ENCODE measurements at places on chromosomes 11 and 22. TPM values are rescaled to one million over a fixed set of nuclear protein-coding genes. Genes with fewer than 3 reads are reported as not detected.
A peak's percentile ranks its signal among the peaks of the same experiment; 100 is the strongest.

DNA sequence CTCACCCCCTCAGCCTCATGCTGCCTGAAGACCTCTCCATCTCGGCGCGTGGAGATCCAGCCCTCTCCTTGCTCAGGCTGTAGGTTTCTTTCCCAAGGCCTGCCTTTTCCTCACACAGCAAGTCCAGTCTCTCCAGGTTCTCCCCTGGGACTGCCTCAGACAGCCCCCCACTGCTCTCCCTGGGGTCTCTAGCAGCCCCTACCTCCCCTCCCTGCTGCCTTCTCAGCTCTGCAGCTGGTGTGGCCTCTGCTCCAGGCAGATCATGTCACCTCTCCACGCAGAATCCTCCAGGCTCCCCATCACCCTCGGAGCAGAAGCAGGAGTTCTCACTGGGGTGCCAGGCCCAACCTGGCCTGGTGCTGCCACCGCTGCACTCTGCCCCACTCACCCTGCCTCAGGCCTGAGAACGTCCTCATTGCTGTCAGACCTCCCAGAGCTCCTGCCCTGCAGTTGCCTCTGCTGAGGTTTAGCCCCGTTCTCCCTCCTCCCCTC lies 15.2 kb downstream of the SMARCB1 start:
- H3K4me1 ChIP-seq, result no peaks in the 10 kb centered on the region
- no peak overlapping the region for H3K4me3 ChIP-seq
- H3K36me3 ChIP-seq, result peaks cover 33% of the 10 kb centered on the region
- no peaks in the 10 kb centered on the region for H3K27me3 ChIP-seq
- DNase-seq, result no peak
- no peak overlapping the region for H3K27ac ChIP-seq

DNA sequence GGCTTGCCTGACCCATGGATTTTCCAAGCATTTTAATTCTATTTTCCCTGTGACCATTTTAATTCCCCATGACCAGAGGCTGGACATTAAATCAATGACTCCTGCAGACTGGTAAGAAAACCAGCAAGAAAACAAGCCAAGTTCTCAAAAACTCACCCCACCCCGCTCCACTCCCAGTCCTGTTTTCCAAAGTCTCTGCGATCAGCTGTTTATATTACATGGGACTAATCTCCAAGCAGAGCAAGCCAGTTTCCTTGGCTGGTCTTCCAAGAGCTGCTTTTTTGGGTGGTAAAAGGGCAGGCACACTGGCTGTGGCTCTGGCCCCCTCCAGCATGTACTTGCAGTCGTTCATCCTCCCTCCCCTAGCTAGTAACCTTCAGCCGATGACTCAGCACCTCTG lies 97.9 kb downstream of the RRAS2 start:
- no peak overlapping the region for H3K4me3 ChIP-seq
- no peak overlapping the region for H3K27ac ChIP-seq
- H3K36me3 ChIP-seq, result peaks cover 3% of the 10 kb centered on the region
- no peaks in the 10 kb centered on the region for H3K27me3 ChIP-seq
- DNase-seq, result no peak

GRCh38 chr11:15705891-15706290 lies 591.2 kb downstream of the INSC start:
- no peaks in the 10 kb centered on the region for H3K27me3 ChIP-seq
- H3K4me1 ChIP-seq, result no peaks in the 10 kb centered on the region
- H3K4me3 ChIP-seq, result no peak overlapping the region
- no peaks in the 10 kb centered on the region for H3K36me3 ChIP-seq

DNA sequence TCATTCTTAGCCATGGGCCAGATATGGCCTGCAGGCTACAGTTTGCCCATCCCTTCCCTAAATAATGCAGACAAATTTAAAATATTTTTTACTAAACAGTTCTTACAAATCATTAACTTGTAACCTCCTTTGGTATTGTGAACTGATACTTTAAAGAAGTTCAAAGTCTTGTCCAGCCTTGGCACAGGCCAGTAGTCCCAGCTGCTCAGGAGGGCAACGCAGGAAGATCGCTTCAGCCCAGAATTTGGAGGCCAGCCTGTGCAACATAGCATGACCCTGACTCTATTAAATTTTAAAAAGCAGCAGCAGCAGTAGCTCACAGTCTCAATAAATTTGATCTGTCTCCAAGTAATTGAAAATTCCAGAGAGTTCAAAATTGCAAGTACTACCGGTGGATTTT lies 83.7 kb upstream of the ARHGAP32 start:
- H3K4me3 ChIP-seq, result no peak overlapping the region
- no peak for DNase-seq
- H3K27me3 ChIP-seq, result no peaks in the 10 kb centered on the region
- no peak overlapping the region for H3K27ac ChIP-seq
- H3K36me3 ChIP-seq, result no peaks in the 10 kb centered on the region

- H3K27ac ChIP-seq, result no peak overlapping the region
- H3K27me3 ChIP-seq, result no peaks in the 10 kb centered on the region
- no peak overlapping the region for H3K4me3 ChIP-seq
- no peaks in the 10 kb centered on the region for H3K4me1 ChIP-seq
- H3K36me3 ChIP-seq, result no peaks in the 10 kb centered on the region
Measured at GRCh38 chr11:132803436-132803835, 728.9 kb downstream of the OPCML start.

Gene KRTAP5-7
- total RNA-seq, result not detected

Gene OR10A4
- not detected for total RNA-seq

GRCh38 chr11:13287036-13287435 lies 9.4 kb downstream of the BMAL1 start:
- H3K4me3 ChIP-seq, result no peak overlapping the region
- no peaks in the 10 kb centered on the region for H3K27me3 ChIP-seq
- H3K27ac ChIP-seq, result no peak overlapping the region
- H3K4me1 ChIP-seq, result peaks cover 30% of the 10 kb centered on the region
- peaks cover 5% of the 10 kb centered on the region for H3K36me3 ChIP-seq

- H3K4me3 ChIP-seq, result no peak overlapping the region
- no peak for DNase-seq
- peaks cover 16% of the 10 kb centered on the region for H3K4me1 ChIP-seq
- no peaks in the 10 kb centered on the region for H3K36me3 ChIP-seq
- H3K27me3 ChIP-seq, result no peaks in the 10 kb centered on the region
Measured at GRCh38 chr11:35039076-35039475, 99.9 kb upstream of the CD44 start.

Gene AQP11
- 0.19 TPM for total RNA-seq

DNA sequence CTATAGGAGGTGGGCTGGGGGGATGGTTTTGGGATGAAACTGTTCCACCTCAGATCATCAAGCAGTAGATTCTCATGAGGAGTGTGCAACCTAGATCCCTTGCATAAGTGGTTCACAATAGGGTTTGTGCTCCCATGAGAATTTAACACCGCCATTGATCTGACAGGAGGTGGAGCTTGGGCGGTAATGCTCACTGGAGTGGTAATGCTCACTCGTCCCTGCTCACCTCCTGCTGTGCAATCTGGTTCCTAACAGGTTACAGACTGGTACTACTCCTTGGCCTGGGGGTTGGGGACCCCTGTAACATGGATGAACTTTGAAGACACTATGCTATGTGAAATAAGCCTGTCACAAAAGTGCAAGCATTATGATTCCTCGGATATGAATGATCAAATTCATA lies 87.0 kb upstream of the CLNS1A start:
- no peak overlapping the region for H3K4me3 ChIP-seq
- no peak overlapping the region for H3K27ac ChIP-seq
- H3K27me3 ChIP-seq, result no peaks in the 10 kb centered on the region
- peaks cover 27% of the 10 kb centered on the region for H3K36me3 ChIP-seq
- no peaks in the 10 kb centered on the region for H3K4me1 ChIP-seq

GRCh38 chr22:24485608-24486007 lies 9.5 kb upstream of the UPB1 start:
- no peaks in the 10 kb centered on the region for H3K4me1 ChIP-seq
- H3K27ac ChIP-seq, result no peak overlapping the region
- no peaks in the 10 kb centered on the region for H3K27me3 ChIP-seq
- no peak for DNase-seq
- H3K36me3 ChIP-seq, result no peaks in the 10 kb centered on the region
- no peak overlapping the region for H3K4me3 ChIP-seq

- no peaks in the 10 kb centered on the region for H3K27me3 ChIP-seq
- H3K4me1 ChIP-seq, result peaks cover 25% of the 10 kb centered on the region
- no peak overlapping the region for H3K4me3 ChIP-seq
- no peaks in the 10 kb centered on the region for H3K36me3 ChIP-seq
- no peak overlapping the region for H3K27ac ChIP-seq
Measured at GRCh38 chr11:57513452-57513795, 2.1 kb downstream of the SLC43A1 start.

Gene P2RY2
- 0.12 TPM for total RNA-seq

- peaks cover 4% of the 10 kb centered on the region for H3K36me3 ChIP-seq
- peaks cover 55% of the 10 kb centered on the region for H3K4me1 ChIP-seq
- H3K27ac ChIP-seq, result peak overlapping the region; percentile 82
- no peaks in the 10 kb centered on the region for H3K27me3 ChIP-seq
- H3K4me3 ChIP-seq, result no peak overlapping the region
- DNase-seq, result no peak
Measured at GRCh38 chr11:67463680-67464410, 5.2 kb downstream of the TMEM134 start.

- H3K27ac ChIP-seq, result no peak overlapping the region
- no peaks in the 10 kb centered on the region for H3K4me1 ChIP-seq
- H3K27me3 ChIP-seq, result peaks cover 5% of the 10 kb centered on the region
- no peaks in the 10 kb centered on the region for H3K36me3 ChIP-seq
- no peak for DNase-seq
Measured at GRCh38 chr22:41931701-41932269, 5.2 kb upstream of the TNFRSF13C start.

GRCh38 chr11:64297699-64298358 lies 2.3 kb upstream of the CATSPERZ start:
- peaks cover 43% of the 10 kb centered on the region for H3K4me1 ChIP-seq
- peak overlapping the region; percentile 32 for H3K4me3 ChIP-seq
- H3K27me3 ChIP-seq, result peaks cover 98% of the 10 kb centered on the region
- no peak overlapping the region for H3K27ac ChIP-seq
- DNase-seq, result no peak

GRCh38 chr22:20205964-20206708 lies 55.3 kb upstream of the CCDC188 start:
- H3K27ac ChIP-seq, result peak overlapping the region; percentile 63
- peak overlapping the region; percentile 91 for H3K4me3 ChIP-seq
- H3K4me1 ChIP-seq, result peaks cover 13% of the 10 kb centered on the region
- H3K27me3 ChIP-seq, result peaks cover 23% of the 10 kb centered on the region
- peak; percentile 55 for DNase-seq

- DNase-seq, result no peak
- H3K27ac ChIP-seq, result no peak overlapping the region
- H3K4me3 ChIP-seq, result no peak overlapping the region
- no peaks in the 10 kb centered on the region for H3K4me1 ChIP-seq
Measured at GRCh38 chr11:61347916-61348461, 13.7 kb downstream of the CYB561A3 start.

DNA sequence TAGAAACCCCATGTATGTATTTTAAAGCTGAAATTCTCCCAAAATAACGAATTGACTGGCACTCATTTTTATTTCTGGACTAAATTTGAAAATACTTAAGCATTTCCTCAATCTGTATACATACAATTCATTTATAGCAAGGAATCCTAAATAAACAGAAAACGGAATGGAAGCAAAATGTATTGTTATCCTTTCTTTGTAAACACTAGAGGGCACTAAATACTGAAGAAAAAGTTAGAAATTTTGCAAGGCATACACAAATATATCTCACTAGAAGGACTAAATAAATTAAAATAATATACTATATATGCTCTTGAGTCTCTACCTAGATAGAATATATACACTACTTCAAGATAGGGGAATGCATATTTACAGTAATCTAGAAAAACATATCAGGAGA lies 23.1 kb upstream of the ANO5 start:
- H3K27ac ChIP-seq, result no peak overlapping the region
- H3K36me3 ChIP-seq, result no peaks in the 10 kb centered on the region
- H3K27me3 ChIP-seq, result no peaks in the 10 kb centered on the region
- no peaks in the 10 kb centered on the region for H3K4me1 ChIP-seq
- DNase-seq, result no peak

DNA sequence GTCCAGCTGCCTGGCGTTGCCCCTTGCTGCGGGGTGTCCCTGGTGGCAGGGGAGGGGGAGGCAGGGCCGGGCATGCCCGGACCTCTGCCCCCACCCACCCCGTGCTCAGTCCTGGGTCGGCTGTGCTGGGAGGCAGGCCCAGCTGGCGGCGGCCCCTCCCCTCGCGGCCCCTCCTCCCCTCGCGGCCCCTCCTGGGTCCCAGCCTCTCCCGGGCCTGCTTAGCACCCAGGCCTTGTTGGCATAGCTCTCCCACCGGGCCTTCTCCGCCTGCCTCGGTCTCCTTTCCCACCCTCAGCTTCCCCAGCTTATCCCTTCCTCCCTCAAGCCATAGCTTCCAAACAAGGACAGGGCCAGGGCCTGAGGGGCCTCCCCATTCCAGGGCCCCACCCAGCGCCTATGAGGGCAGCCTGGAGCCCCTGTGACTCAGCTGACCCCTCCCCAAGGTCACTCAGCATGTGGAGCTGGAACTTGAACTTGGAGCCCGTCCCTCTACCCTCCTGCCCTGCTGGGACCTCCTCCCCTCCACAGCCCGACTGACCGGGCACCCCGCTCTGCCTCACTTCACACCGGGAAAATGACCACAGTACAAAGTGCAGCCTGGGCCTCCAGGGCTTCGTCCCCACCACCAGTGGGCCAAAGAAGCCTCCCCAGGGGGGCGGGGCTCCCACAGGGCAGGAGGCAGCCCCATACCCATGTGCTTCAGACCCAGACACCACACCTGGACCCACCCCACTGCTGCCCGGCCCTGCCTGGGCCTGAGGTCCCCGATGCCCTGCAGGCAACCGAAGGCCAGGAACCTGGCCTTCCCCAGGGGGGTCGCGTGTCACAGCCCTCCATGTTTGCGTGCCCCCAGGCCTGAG lies 1.2 kb downstream of the EPS8L2 start:
- no peak overlapping the region for H3K4me3 ChIP-seq
- no peaks in the 10 kb centered on the region for H3K36me3 ChIP-seq
- H3K27ac ChIP-seq, result no peak overlapping the region
- no peak for DNase-seq

- no peaks in the 10 kb centered on the region for H3K4me1 ChIP-seq
- H3K27ac ChIP-seq, result no peak overlapping the region
- no peak for DNase-seq
- no peaks in the 10 kb centered on the region for H3K36me3 ChIP-seq
- H3K27me3 ChIP-seq, result no peaks in the 10 kb centered on the region
Measured at GRCh38 chr22:19998232-19998951, 18.2 kb downstream of the ARVCF start.

- H3K36me3 ChIP-seq, result peaks cover 71% of the 10 kb centered on the region
- H3K27me3 ChIP-seq, result no peaks in the 10 kb centered on the region
- H3K4me1 ChIP-seq, result peaks cover 78% of the 10 kb centered on the region
- peak overlapping the region; percentile 86 for H3K27ac ChIP-seq
Measured at GRCh38 chr11:61111786-61112517, 9.7 kb downstream of the CD5 start.

DNA sequence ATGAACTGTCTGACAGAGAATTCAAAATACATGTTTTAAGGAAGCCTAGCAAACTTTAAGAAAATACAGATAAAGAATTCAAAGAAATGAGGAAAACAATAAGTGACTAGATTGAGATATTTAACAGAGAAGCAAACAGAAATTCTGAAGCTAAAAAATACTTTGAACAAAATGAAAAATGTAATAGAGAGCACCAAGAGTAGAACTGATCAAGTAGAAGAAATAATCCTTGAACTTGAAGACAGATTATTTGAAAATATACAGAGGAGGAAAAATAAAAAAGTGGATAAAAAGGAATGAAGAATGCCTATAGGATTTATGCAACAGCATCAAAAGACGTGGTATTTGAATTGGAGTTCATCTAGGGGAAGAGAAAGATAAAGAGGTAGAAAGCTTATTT lies 101.9 kb upstream of the OR4B1 start:
- H3K4me1 ChIP-seq, result peaks cover 2% of the 10 kb centered on the region
- DNase-seq, result no peak
- no peaks in the 10 kb centered on the region for H3K27me3 ChIP-seq
- no peak overlapping the region for H3K27ac ChIP-seq
- no peak overlapping the region for H3K4me3 ChIP-seq
- H3K36me3 ChIP-seq, result no peaks in the 10 kb centered on the region

All from T-cell (primary cell).